ENCODE measurements at places on chromosomes 12 and 14. TPM values are rescaled to one million over a fixed set of nuclear protein-coding genes. Genes with fewer than 3 reads are reported as not detected.

KRT83 gene
- not detected for total RNA-seq

EVL gene
- total RNA-seq, result 61.5 TPM

P2RX2 gene
- 1.6 TPM for total RNA-seq

HOMEZ gene
- total RNA-seq, result 9.4 TPM

AQP2 gene
- total RNA-seq, result not detected

ASCL1 gene
- total RNA-seq, result 0.07 TPM

KRT74 gene
- total RNA-seq, result not detected

LBHD2 gene
- total RNA-seq, result not detected

TSPAN8 gene
- total RNA-seq, result 0.16 TPM

PRPH gene
- total RNA-seq, result 1.7 TPM

GSC gene
- 1.6 TPM for total RNA-seq
